ENCODE measurements at places on chromosomes 7 and 10. TPM values are rescaled to one million over a fixed set of nuclear protein-coding genes. Genes with fewer than 3 reads are reported as not detected.

Gene TSPAN13
- total RNA-seq: 5.5 TPM

DNA sequence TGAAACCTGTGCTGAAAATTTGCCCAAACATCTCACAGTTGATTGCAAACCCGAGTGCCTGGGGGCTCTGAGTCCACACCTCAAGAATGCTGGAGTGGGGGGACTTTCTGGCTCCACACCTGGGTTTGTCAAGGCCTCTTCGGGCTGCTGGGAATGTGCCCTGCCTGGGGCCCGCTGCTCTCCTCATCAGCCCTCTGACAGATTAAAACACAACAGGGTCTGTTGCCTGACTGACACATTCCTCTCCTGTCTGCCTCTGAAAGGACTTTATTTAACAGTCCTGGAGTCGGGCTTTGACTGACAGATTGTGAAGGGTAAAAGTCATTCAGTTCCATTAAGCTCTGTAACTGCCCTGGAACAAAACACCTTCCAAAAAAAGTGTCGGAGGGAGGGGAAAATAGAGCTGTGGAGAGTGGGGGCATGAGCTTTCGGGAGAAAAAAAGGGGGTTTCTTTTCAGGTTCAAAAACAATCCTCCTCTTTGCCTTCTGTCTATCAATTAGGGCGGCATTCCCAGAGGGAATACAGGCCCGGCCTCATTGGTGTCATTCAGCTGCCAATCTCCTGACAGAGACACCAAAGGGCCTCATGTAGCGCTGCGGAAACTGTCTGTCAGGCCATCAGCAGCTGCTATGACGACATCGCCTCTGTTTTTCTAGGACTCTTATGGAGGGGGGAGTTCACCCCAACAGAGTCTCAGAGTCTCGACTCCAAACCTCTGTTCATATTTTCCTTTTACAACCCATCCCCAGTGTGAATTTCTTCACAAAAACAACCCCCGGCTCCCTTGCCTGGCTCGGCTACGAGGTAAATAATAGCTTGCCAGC lies 398.8 kb upstream of the NFE2L3 start:
- peak; percentile 88 for DNase-seq
- H3K4me3 ChIP-seq: no peak overlapping the region
- peaks cover 10% of the 10 kb centered on the region for H3K36me3 ChIP-seq
- H3K27ac ChIP-seq: peak overlapping the region; percentile 98

Gene TCTN3
- total RNA-seq: 41.1 TPM

GRCh38 chr10:84342584-84342983 lies 14.2 kb downstream of the CCSER2 start:
- no peak for DNase-seq
- peaks cover 22% of the 10 kb centered on the region for H3K4me1 ChIP-seq
- no peak overlapping the region for H3K4me3 ChIP-seq
- no peaks in the 10 kb centered on the region for H3K27me3 ChIP-seq

Gene OR2A1
- not detected for total RNA-seq

GRCh38 chr7:102992938-102993717 lies 80.3 kb downstream of the LRRC17 start:
- DNase-seq: no peak
- H3K36me3 ChIP-seq: no peaks in the 10 kb centered on the region
- no peak overlapping the region for H3K4me3 ChIP-seq
- no peaks in the 10 kb centered on the region for H3K27me3 ChIP-seq

DNA sequence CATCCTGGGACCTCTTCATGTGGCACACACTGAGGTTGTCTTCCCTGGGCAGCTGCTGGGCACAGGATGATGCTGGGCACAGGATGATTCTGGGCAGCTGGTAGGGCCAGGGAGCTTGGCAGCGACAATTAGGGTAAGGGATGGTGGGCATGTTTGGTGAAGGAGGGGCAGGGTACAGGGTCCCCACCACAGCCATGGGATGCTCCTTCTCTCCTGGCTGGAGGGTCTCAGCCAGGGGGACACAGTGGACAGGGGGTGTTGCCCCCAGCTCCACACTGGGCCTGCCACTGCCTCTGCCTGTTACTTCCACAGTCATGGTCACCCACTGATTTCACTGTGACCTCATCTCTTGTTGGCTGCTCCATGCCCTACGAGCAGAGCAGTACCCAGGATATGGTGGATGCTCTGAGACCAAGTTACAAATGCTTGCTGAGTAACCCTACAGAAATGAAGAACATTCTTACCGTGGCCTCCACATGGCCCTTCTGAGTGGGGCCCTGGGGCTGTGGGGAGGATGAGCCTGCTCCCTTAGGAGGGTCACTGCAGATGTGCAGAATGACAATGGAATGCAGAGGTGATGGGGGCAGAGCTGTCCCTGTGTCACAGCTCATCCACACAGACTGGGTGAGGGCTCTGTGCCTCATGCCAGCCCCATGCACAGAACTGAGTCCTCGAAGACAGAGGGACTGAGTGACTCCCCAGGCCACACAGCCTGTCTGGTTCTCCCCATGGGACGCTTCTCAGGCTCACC lies 28.4 kb upstream of the RET start:
- H3K27me3 ChIP-seq: peaks cover 31% of the 10 kb centered on the region
- no peak overlapping the region for H3K27ac ChIP-seq
- DNase-seq: no peak
- no peaks in the 10 kb centered on the region for H3K36me3 ChIP-seq
- no peak overlapping the region for H3K4me3 ChIP-seq

Gene OR6V1
- total RNA-seq: not detected

Gene KCND2
- total RNA-seq: 0.42 TPM

Gene ACSL5
- 0.57 TPM for total RNA-seq

GRCh38 chr7:43937444-43937843 lies 11.2 kb downstream of the UBE2D4 start:
- peaks cover 2% of the 10 kb centered on the region for H3K36me3 ChIP-seq
- no peak overlapping the region for H3K27ac ChIP-seq
- no peak overlapping the region for H3K4me3 ChIP-seq
- H3K27me3 ChIP-seq: no peaks in the 10 kb centered on the region
- no peaks in the 10 kb centered on the region for H3K4me1 ChIP-seq
- DNase-seq: no peak

Gene HOXA3
- total RNA-seq: not detected

Gene LRGUK
- 0.30 TPM for total RNA-seq

- no peaks in the 10 kb centered on the region for H3K4me1 ChIP-seq
- no peak overlapping the region for H3K27ac ChIP-seq
- H3K36me3 ChIP-seq: no peaks in the 10 kb centered on the region
- H3K4me3 ChIP-seq: no peak overlapping the region
- DNase-seq: no peak
- H3K27me3 ChIP-seq: no peaks in the 10 kb centered on the region
These were observed 1269.8 kb downstream of the XPNPEP1 start for GRCh38 chr10:108653531-108653930.

- H3K4me1 ChIP-seq: peaks cover 10% of the 10 kb centered on the region
- no peak for DNase-seq
- H3K27me3 ChIP-seq: no peaks in the 10 kb centered on the region
- H3K4me3 ChIP-seq: no peak overlapping the region
- H3K36me3 ChIP-seq: no peaks in the 10 kb centered on the region
These were observed 47.0 kb upstream of the LAMB1 start for GRCh38 chr7:108049962-108050361.

DNA sequence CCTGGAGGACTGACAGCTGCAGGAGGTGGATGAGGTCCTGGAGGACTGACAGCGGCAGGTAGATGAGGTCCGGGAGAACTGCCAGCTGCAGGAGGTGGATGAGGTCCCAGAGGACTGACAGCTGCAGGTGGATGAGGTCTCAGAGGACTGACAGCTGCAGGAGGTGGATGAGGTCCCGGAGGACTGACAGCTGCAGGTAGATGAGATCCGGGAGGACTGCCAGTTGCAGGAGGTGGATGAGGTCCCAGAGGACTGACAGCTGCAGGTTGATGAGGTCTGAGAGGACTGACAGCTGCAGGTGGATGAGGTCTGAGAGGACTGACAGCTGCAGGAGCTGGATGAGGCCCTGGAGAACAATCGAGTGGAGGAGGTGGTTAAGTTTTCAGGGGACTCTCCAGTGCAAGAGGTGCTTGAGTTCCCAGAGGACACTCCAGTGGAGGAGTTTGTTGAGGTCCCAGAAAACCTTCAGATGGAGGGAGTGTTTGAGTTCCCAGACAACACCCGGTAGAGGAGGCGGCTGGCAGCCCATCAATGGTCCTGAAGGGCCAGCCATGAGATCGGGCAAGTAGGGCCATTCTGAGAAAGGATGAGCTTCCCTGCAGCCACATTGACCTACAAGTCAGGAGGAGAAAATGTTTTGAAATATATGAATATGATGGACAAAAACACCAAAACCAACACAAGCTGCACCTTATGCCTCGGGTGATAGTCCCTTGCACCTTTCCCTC lies 4.7 kb upstream of the EIF5AL1 start:
- no peaks in the 10 kb centered on the region for H3K36me3 ChIP-seq
- peaks cover 20% of the 10 kb centered on the region for H3K4me1 ChIP-seq
- H3K4me3 ChIP-seq: no peak overlapping the region
- no peak for DNase-seq
- no peak overlapping the region for H3K27ac ChIP-seq

DNA sequence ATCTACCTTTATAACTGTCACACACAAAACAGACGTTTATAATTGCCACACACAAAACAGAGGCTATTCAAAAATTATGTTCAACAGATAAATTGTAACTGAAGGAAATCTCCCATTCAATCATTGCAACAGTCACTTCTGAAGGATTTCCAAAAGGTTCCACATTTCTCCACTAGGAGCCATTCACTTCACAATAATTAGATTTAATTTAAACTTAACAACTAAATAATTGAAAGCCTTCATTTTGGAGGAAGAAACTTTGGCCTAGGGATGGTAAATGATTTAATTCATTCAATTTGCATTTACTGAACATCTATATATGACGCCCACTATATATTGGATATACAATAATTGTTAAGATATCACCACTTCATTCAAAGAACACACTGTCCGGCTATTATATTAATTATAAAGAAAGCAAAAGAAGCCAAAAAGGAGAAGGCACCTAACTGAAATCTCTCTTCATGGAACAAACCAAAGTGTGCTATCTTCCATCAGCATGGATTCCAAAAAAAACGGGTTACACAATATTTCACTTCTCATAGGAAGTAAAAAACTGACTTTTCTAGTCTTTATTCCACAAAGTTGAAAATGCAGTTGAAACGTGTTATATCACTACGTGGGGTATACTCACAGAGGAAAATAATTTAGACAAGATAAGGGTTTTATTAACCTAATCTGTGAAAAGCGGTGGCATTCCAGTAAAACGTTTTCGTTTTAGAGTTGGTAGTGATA lies 1.7 kb downstream of the ATAD1 start:
- no peak overlapping the region for H3K27ac ChIP-seq
- peaks cover 25% of the 10 kb centered on the region for H3K4me1 ChIP-seq
- peaks cover 7% of the 10 kb centered on the region for H3K36me3 ChIP-seq

Gene CRYGN
- total RNA-seq: not detected

- no peaks in the 10 kb centered on the region for H3K4me1 ChIP-seq
- H3K27ac ChIP-seq: no peak overlapping the region
- no peaks in the 10 kb centered on the region for H3K36me3 ChIP-seq
- no peak for DNase-seq
These were observed 5.2 kb downstream of the GIMAP5 start for GRCh38 chr7:150742286-150742968.

DNA sequence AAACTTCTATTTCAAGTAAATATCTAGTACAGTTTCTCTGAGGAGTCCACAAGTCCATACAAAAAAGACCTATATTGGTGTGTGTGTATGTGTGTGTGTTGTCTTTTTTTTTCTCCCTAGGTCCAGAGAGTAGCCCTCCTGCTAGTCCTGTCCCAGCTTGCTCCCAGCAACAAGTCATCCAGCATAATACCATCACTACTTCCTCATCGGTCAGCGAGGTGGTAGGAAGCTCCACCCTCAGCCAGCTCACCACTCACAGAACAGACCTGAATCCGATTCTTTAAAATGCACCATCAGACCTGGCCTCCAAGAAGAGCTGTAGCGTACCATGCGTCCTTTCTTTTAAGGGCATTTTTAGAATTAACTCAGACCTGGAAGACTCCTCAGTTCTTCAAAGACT lies 139.1 kb downstream of the TRIL start:
- peaks cover 11% of the 10 kb centered on the region for H3K36me3 ChIP-seq
- no peaks in the 10 kb centered on the region for H3K27me3 ChIP-seq
- H3K27ac ChIP-seq: no peak overlapping the region
- no peak overlapping the region for H3K4me3 ChIP-seq

DNA sequence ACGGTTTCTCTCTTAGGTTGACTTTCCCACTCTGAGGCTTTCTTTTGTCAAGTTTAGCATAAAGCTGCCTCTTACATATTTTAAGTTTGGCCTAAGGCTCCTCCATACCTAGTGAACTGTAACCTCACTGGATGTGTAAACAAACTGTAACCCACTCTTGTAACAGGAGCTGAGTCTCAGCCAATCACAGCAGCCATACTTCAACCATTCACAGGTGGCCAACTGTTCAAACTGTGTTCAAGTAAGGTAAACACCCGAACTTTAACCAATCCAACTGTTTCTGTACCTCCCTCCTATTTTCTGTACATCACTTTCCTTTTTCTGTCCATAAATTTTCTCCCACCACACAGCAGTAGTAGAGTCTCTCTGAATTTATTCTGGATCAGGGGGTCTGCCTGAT lies 7.7 kb upstream of the NRBF2 start:
- no peaks in the 10 kb centered on the region for H3K36me3 ChIP-seq
- peaks cover 5% of the 10 kb centered on the region for H3K4me1 ChIP-seq
- no peak overlapping the region for H3K27ac ChIP-seq

DNA sequence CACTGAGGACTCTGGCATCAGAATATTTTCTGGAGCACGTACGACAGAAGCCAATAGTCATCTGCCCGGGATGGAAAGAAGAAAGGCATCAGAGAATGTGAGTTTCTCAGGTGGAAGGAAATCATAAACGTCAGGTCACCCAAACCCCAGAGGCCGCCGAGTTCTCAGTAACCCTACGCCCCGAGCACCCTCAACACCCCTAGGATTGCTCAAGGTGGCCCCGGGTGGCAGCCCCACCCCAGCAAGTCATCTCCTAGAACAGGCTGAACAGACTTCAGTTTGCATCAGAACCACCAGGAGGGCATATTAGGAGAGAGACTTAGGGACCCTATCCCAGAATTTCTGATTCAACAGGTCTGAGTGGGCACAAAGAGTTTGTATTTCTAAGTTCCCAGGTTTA lies 117.6 kb downstream of the TNS3 start:
- H3K27ac ChIP-seq: no peak overlapping the region
- peaks cover 12% of the 10 kb centered on the region for H3K4me1 ChIP-seq
- no peak for DNase-seq

- no peak overlapping the region for H3K27ac ChIP-seq
- DNase-seq: no peak
- H3K4me1 ChIP-seq: peaks cover 9% of the 10 kb centered on the region
- no peak overlapping the region for H3K4me3 ChIP-seq
These were observed 48.6 kb upstream of the MKI67 start for GRCh38 chr10:128174581-128175559.

DNA sequence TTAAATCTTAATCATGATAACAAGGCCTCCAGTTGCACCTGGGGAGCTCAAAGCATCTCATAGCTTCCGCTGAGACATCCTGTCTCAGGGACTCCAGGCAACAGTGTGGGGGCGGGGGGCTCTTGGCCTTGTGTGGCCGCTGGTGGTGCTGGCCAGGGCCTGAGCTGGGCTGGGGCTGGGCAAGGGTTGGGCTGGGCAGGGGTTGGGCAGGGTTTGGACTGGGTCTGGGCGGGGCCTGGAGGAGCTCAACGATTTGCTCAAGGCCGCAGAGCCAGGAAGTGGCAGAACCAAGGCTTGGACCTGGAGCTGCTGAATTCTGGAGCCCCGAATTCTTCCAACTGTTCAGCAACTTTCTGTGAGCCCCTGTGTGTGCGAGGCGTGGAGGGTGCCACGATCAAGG lies 37.9 kb upstream of the PSMG3 start:
- H3K4me1 ChIP-seq: peaks cover 11% of the 10 kb centered on the region
- DNase-seq: no peak
- peaks cover 29% of the 10 kb centered on the region for H3K27me3 ChIP-seq
- H3K36me3 ChIP-seq: no peaks in the 10 kb centered on the region
- no peak overlapping the region for H3K4me3 ChIP-seq

Gene OR2A12
- not detected for total RNA-seq

GRCh38 chr10:75492173-75492925 lies 60.9 kb downstream of the LRMDA start:
- DNase-seq: no peak
- H3K4me3 ChIP-seq: no peak overlapping the region
- H3K27me3 ChIP-seq: peaks cover 23% of the 10 kb centered on the region
- no peak overlapping the region for H3K27ac ChIP-seq
- H3K4me1 ChIP-seq: no peaks in the 10 kb centered on the region
